ENCODE measurements at places on chromosomes 2 and 18. TPM values are rescaled to one million over a fixed set of nuclear protein-coding genes. Genes with fewer than 3 reads are reported as not detected.

Gene SLC40A1
- total RNA-seq: 98.0 TPM

Gene NMUR1
- total RNA-seq: 0.05 TPM

Gene CIB4
- not detected for total RNA-seq

Gene TMEM237
- 35.0 TPM for total RNA-seq

Gene PTPRN
- not detected for total RNA-seq

Gene CPO
- total RNA-seq: not detected

Gene CCDC141
- 1.2 TPM for total RNA-seq
